ENCODE measurements at places on chromosomes 2 and 18.

DNA sequence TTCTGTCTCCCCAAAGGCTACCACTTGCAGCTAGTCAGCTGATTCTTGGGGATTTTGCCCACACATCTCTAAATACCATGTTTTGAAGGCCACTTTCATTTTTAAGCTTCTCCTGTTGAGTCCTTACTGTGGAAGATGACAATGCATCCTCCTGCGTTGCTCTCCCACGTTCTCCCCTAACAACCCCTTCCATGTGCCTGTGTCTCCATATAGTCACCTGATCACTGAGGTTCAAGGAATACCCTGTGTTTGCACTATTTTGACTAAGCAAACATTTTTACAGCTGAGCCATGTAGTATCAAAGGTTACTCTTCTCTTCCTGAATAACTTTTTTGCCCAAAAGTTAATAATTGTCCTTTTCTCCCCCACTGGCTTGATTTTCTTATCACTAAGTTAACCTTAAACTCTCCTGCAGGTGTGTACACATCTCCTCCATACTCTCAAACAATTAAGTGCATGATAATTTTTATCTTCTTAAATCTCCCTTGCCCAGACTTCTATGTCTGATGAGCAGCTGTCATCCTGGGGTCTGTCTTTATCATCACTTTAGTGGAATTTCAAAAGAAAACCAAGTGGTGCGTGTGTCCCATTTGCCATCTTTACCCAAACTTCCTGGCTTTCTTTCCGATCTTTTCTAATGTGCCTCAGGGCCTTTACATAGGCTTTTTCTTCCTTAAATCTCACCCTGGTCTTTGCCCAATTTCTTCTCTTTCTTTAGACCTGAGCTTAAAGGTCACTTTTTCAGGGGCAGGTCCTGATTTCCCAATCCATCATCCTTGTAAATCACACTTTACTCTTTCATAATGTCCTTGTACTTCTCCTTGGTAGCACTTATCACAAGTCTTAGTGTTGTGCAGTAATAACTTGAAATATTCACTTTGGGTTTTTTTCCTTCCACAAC lies 85.2 kb upstream of the SPATS2L start:
- no peak for DNase-seq

- DNase-seq = no peak
Measured at GRCh38 chr2:216029416-216030129, 16.2 kb upstream of the MREG start.

- DNase-seq = no peak
Measured at GRCh38 chr2:227774011-227774624, 28.4 kb downstream of the SCYGR8 start.

- peak; percentile 70 for DNase-seq
Measured at GRCh38 chr2:21256006-21256405, 132.2 kb downstream of the TDRD15 start.

GRCh38 chr2:49288902-49289700 lies 134.8 kb upstream of the FSHR start:
- DNase-seq = no peak

GRCh38 chr2:63058144-63058920 lies 7.7 kb downstream of the OTX1 start:
- peak; percentile 30 for DNase-seq

GRCh38 chr2:38417745-38418689 lies 40.9 kb upstream of the ATL2 start:
- no peak for DNase-seq

DNA sequence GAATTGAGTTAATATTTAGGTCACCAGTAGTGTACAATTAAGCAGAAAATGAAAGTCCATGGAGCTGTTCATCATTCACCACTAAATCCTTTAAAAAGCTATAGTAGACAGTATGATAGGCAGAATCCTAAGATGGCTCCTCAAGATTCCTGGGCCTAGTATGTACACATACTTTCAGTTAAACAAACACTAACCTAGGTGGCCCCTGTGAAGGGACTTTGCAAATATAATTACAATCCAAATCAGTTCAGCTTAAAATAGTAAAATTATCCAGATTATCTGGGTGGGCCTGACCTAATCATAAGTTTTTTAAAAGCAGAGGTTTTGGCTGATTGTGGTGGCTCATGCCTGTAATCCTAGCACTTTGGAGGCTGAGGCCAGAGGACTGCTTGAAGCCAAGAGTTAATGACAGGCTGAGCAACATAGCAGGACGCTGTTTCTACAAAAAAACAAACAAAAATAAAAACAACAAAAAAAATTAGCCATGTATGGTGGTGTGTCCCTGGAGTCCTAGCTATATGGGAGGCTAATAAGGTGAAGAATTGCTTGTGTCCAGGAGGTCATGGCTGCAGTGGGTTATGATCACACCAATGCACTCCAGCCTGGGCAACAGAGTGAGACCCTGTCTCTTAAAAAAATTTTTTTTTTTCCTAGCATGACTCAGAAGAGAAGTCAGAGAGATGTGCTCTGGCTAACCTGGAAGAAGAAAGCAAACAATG lies 13.9 kb downstream of the MEX3C start:
- DNase-seq = no peak

DNA sequence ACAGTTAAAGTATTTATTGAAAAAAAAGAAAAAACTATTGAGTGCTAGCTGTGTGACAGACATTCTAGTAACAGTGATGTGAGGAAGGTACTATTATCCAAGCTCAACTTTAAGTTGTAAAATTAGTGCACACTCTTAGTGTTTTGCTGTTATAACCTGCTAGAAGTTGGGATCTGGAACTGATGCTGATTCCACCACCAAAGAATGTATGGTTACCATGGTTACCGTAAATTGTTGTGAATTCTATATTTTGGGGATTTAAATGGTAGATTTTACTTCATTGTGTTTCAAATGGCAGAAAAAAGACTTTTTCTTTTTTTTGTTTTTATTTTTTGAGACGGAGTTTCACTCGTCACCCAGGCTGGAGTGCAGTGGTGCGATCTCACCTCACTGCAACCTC lies 5.3 kb downstream of the AGFG1 start:
- no peak for DNase-seq

DNA sequence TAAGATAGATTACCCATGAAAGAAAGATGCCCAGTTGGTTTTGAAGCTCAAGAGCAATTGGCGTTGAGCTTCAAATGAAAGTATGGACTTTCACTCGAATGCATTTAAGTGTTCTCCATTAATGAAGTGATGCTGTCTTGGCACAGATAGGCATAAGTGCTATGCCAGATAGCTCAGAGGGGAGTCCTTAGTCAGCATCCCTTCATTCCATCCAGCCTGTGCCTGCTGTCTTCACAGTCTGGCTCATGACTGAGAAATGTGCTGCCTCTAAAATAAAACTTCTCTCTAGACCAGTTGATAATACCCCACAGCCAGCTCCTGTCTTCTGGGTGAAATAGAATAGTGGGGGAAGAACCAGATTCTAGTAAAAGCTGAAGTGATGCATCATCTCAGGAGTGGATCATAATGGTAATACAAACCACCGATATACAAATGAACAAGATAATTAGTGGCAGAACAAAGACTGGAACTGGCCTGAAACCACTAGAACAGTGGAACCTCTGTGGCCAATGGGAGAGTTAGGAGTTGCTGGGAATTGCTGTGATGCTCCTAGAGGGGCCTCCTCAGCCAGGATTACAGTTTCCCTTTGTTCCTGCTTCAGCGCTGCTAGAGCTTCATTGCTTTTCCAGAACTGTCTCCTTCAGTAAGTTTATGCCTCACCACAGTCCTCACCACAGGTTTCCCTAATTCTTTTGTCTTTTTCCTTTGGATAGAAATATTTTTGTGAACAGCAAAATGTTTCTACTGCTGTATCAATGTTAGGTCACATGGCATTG lies 359.3 kb downstream of the KIAA1328 start:
- DNase-seq = no peak

- no peak for DNase-seq
Measured at GRCh38 chr2:137339051-137339450, 573.7 kb downstream of the THSD7B start.
